Osteocyte (in vitro differentiated cells): ENCODE measurements at places on chromosomes 1 and 21. TPM values are rescaled to one million over a fixed set of nuclear protein-coding genes. Genes with fewer than 3 reads are reported as not detected.

The IL23R gene
- not detected in 2 replicates for total RNA-seq

The OR2G6 gene
- not detected in 2 replicates for total RNA-seq

The CD1C gene
- not detected in 2 replicates for total RNA-seq

DNA sequence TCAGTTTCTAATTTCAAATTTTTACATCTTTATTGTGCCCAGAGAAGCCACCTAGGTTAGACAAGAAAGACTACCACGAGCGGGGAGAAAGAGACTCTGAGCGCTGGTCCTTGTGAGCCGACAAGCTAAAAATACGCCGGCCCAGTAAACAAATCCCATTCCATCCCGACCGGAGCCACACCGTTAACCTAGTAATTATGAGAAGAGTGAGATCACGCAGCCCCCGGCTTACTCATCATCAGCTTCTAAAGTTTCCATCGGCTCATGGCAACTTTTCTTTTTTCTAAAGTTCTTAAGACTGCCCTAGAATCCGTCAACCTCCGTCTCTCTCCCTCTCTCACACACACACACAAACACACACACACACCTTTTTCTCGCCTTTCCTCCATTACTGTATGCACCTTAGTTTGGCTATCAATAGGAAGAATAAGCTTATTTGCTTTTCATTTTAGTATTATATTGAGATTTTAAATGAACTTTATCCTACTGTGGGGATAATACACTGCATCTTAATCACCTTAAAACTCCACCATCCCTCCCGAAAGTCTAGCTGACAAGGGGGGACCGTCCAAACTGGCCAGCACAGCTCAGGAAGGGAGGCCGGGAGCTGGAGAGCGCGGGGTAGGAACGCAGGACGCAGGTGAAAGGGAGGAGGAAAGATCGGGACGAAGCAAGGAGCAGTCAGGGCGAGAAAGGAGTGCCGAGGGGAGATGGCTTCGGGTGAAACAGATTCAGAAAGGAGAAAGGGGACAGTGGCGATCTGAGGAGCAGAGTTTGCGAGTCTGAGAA, 728 bp downstream of the OTUD7B start:
- no peak for DNase-seq

DNA sequence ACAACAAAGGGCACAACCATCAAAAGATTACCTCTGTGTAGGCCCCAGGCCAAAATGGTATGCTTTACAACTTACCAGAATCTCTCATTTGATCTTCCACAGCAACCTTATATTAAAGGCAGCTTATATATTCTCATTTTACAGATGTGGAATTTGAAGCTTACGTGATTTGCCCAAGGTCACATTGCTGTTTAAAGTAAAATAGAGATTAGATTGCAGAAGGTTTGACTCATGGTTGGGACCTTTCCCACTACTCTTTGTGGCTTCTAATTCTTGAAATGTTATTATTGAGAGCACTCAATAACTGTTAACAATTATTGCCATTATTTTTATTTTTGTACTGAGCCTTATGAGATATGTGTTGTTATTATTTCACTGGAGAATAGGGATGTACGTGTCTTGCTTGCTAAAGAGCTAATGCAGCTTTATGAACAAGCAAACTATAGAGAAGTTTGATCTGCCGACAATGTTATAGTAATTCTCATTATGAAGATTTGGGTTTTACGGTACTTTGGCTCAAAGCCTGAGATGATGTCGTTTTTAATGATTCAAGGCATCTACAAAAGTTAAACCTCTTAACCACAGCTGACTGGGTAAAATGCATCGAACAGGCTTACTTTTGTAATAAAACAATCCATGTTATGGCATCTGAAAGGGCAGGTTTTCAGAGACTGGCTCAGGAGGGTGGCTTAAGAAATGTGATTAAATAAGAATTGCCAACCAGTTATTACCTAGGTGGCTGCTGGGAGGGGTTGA, 43.3 kb upstream of the TSNAX start:
- DNase-seq = no peak

DNA sequence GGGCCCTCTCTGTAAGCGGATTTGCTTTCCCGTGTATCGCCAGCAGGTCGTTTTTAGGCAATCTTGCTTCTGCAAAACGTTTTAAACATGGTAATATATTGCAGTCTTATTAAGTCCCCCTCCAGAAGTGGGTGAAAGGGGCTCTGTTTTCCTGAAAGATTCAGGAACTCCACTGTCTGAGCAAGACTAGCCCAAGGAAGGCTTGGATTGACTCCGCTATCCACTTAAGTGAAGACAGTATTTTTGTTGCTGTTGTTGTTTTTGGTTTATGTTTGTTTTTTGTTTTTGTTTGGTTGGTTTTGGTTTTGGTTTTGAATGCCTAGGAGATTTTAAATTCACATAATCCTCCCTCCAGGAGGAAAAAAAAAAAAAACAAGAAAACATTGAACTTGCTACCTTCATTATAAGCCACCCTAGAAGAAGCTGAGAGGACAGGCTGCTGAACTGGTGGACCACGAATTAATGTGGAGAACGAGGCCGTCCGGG, 29.1 kb upstream of the NFIA start:
- DNase-seq = no peak
